ENCODE measurements at places on chromosomes 12 and 14.

DNA sequence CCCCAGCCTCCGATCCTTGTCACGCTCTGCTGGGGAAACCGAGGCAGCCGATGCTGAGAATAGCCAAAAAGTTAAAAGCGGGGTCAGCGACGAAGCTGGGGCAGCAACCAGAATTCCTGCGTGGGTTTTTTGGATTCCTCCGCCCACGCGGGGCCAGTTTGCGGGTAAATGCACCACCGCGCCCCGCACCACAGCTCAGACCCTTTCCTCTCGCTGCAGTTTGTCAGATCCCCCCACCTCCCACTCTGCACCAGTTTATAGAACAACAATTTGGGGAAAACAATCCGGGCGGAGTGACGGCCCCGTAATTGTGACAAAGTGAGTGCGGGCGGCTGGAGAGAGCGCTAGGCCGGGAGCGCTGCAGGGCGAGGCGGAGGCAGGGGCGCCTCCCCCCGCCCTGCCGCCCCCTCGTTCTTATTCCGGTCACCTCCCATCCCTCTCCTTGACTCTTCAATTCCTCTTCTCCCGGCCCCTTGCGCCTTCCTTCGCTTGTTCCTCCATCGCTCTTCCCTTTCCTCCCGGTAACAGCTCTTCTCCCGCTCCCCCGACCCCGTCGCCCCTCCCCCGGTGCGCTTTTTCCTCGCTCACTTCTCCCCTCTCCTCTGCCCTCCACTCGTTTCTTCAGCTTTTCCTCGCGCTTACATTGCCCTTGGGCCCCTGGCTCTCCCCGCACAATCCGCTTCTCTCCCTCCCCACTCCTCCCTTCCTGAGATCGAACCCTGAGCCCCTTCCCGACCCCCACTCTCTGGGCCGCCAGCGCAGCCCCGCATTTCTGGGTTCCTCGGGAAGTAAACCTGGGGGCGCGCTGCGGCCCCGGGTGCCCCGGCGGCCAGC is 646 bp upstream of the DNAJC22 start:
- DNase-seq, result no peak

DNA sequence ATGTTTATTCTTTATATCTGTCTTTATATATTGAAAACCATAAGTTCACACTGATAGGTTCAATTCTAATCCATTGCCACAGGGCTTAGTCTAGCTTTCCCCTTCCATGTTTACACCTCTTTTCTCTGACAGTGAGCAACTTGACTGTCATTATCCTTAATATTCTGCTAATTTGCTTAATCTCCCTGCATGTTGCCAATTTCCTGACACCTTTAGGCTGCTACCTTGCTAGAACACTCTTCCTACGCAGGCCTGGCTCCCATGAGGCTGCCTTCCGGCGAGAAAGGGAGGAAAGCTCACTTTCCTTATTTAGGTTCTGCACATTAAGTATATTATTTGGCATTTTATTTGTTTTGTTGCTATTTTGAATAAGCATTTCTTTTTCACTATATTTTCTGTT is 12.8 kb upstream of the FRS2 start:
- no peak for DNase-seq

DNA sequence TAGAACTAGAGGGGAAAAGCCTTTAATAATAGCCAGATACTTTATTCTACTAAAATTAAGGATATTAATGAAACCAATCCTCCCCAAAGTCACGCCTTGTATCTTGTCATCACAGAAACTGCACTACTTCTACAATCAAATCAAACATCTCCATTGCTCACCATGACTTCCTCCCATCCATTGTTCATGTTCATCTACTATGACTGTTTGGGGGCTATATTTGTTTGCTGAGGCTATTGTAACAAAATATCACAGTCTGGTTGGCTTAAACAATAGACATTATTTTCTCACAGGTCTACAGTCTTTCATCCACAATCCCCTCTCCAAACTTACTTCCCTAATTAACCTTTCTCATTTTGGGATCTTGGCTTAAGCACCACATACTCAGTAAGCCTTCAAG is 193.6 kb upstream of the FSCB start:
- no peak for DNase-seq

- no peak for DNase-seq
Measured at GRCh38 chr12:66120477-66120876, 10.1 kb downstream of the LLPH start.

- no peak for DNase-seq
Measured at GRCh38 chr12:89244536-89244935, 107.8 kb downstream of the DUSP6 start.

DNA sequence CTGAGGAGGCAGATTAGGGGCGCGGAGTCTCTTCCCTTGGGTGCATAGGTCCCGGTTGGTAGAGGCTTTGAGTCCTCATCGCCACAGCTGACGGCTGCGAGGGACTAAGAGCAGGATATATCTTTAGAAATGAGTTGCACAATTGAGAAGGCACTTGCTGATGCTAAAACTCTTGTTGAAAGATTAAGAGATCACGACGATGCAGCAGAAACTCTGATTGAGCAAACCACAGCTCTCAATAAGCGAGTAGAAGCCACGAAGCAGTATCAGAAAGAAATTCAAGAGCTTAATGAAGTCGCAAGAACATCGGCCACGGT is 22.1 kb downstream of the SPATS2 start:
- no peak for DNase-seq

DNA sequence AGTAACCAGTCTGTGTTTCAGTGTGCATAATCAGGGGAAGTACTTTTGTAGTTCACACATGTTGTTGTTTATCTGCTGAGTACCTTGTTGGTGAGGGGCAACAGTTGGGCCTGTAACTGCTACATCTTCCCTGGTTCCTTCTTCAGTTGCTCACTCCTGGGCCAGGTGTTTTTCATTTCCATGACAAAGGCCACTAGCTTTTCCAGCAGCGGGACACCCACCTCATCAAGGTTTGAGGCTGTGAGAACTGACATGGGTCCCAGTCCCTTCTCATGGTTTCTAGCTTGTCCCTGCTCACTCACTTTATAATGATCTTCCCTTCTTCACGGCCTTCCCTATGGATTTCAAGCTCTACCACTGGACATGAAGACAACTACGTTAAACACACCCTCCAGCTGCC is 1.5 kb upstream of the NOXRED1 start:
- DNase-seq, result no peak

DNA sequence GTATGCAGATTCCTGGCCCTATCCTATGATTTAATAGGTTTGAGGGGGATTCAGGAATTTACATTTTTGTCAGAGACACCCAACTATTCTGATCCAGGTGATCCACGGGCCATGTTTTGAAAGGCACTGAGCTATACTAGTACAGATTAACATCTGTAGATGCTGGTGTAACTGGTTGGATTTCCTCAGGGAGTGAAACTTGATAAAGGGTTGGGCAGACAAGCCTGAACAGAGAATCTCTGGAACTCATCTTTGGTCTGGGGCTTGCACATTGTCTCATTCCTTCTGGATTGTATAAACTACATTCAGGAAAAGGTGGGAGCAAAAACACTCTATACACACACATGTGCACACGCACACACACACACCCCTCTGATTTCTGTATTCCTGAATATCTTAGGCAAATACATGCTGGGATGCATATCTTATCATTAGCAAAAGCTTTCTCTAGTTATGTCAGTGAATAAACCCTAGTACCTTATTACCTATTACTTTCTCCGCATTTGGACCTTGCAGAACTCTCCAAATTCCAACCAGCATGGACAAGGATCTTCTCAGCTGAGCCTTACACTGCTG is 104.6 kb downstream of the SLC38A1 start:
- no peak for DNase-seq

DNA sequence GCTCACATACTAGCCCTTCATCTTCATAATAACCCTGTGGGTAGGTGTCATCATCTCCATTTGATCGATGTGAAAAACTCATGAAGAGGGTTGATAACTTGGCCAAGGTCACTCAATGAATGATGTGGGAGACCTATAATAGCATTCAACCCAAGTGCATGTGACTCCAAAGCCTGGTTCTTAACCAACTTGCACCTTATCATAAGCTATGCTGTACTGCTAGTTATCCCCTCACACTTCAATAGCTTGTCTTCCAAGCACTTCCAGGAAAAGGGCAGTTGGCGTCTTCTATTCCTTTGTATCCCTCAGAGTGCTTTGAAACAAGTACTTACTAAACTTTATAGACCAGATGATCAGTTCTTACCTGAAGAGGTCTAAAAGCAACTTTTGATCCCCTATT is 15.2 kb downstream of the VIPAS39 start:
- no peak for DNase-seq

DNA sequence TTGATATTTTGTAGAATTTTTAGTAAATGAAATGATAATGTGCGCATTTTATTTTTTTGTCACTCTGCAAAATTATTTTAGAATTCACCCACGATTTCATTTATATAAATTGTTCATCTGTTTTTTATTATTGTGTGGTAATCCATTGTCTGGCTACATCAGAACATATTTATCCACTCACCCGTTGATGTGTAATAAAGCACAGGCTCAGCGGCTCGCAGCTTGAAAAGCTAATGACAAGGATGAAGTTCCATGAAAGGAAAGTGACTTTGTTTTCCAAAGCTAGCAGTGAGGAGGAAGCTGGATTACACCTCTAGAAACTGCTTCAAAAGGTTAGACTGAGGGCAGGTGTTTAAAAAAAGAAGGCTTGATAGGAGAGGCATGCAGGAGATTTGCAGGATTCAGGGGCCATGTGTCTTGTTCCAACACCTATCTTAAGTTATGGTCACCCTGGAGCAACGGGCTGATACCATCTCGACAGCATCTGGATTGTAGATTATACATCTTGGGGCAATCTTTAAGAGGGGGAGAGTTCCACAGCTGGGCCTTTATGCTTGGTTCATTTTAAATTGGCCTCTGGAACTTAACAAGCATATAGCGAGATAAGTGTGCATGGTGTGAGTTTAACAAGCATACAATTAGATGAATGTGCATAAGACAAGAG is 194.1 kb downstream of the TMTC3 start:
- no peak for DNase-seq

- DNase-seq, result no peak
Measured at GRCh38 chr12:4789776-4790175, 69.6 kb downstream of the GALNT8 start.

DNA sequence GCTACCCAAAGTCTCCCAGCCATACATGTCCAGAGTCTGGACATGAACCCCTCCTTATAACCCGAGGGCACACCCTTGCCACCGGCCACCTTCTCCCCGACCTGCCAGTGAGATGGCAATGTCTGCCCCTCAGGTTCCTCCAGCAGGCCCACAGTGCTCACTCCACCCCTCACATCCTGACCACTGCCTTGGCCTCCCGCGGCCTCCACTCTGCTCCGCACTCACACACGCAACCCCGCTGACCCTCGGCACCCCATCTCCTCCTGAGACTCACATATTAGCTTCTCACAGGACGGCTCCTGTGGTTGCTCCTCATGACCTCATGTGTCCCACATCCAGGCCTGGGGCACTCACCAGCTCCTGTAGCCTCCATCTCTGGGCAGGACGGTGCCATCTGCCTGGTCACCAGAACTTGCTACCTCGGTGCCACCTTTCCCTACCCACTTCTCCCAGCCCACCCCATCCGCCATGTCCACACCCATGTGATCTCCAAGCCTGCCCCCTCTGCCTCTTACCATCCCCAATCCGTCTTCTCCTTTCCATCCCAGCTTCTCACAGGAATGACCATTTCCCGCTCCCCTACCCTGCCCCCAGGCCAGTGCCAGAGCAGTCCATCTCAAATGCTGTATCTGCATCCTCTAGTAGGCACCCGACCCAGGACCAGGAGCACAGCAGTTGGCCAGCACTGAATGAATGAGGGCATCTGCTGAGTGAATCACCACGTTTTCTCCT is 198.6 kb upstream of the DIO3 start:
- DNase-seq, result no peak

DNA sequence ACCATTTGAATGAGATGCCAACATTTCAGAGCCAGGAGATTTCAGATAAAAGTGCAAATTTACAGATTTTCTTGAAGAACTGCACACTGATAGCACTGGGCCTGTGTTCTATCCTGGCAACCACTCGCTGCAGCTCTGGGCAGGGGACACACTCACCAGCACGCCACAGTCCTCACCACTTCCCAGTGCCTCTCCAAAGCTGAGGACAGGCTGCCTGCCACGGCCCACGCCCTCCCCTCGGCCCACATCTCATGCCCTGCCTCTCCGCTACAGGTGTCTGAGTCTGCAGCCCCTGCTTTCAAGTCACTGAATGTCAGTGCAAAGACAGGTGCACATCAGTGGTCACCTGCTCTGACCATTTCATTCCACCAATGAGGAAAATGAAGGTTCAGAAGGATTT is 12.7 kb downstream of the CAMKK2 start:
- no peak for DNase-seq

DNA sequence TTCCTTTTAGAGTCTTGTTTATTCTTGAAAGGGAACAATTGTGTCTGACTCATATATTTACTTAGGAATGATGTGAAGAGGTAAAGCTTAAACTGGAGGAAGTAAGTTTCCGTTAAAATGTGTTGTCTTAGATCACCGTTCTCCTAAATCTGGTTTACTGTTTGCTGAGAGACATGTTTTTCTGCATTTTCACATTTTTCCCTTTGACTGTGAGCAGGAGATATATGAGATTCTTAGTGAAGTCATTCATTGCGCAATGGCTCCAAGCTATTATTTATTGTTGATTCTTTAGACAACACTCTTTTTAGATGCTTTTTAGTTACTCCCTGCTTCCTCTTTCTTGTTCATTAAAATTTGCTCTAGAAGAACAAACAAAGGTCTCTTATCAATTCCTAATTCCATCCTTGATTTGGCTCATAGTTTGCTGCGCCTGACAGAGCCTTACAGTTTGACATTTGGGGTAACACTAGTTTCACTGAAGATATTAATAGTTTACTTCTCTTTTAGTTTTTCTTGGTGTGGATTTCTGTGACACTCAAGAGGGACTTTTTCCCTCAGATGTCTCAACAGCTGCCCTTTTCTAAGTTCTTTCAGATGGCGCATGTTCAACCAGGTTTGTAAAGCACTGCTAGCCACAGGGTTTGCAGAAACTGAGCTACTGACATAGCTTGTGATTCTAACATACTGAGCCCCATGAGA is 11.4 kb downstream of the CLECL1 start:
- DNase-seq, result no peak

DNA sequence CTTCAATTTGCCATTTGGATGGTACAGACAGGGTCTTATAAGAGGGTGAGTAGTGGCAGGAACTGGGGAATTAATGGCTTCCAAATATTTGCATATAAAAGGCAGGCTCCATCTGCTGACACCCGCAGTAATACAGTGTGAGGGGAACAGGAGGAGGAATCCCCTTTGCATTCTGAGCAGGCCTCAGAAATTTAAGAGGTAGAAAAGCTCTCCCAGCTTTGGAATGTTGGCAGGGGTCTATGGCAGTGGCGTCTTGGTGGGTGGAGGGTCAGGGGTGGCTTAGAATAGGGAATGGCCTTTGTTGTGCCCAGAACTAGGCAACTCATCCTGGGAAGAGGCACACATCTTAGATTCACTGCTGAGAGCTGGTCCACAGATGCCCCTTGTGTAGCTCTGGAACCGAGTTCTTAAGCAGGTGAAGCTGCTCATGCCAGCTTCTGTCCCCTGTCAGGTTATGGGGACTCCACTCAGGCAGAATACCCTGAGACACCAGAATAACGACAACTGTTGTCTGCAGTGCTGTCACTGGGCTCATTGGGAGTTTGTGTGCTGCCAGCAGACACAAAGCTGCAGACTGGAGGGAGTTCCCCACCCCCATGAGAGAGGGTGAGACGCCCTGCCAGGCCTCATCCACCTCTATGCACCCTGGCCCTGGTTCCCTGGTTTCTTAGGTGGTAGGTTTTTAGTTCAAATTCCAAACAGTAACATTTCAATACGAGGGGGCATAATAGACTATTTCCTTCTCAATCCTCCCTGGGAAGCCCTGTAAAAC is 190.2 kb downstream of the MON2 start:
- DNase-seq, result no peak
